Stimulated activated CD4-positive, alpha-beta T cell treated with anti-CD3 and anti-CD28 coated beads, Interleukin-12 subunit alpha, Interleukin-12 subunit beta, amount 100 ng/mL, for 24 hours (primary cell): ENCODE measurements at places on chromosomes 7 and 10.

GRCh38 chr7:40733114-40733513 is 598.3 kb downstream of the SUGCT start:
- no peak for DNase-seq

- DNase-seq: no peak
Observed at GRCh38 chr7:111657018-111657417, 94.7 kb upstream of the IMMP2L start.

DNA sequence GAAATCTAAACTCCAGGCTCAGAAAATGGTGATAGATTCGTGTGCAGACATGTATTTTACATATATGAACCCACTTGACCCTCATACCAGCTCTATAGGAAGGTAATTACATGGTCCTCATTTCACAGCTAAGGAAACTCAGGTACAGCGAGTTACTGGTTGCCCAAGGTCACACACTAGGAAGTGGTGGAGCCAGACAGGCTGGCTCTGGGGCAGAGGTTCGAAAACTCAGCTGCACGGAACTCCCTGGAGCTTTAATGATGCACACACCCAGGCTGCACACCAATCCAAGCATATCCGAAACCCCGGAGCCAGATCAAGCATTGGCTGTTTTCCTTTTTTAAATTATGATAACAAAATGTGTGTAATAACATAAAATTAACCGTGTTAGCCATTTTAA is 172.4 kb downstream of the COBL start:
- no peak for DNase-seq

- no peak for DNase-seq
Observed at GRCh38 chr10:22464966-22465629, 119.8 kb downstream of the SPAG6 start.

GRCh38 chr7:44733708-44734481 is 14.8 kb upstream of the ZMIZ2 start:
- DNase-seq: no peak

DNA sequence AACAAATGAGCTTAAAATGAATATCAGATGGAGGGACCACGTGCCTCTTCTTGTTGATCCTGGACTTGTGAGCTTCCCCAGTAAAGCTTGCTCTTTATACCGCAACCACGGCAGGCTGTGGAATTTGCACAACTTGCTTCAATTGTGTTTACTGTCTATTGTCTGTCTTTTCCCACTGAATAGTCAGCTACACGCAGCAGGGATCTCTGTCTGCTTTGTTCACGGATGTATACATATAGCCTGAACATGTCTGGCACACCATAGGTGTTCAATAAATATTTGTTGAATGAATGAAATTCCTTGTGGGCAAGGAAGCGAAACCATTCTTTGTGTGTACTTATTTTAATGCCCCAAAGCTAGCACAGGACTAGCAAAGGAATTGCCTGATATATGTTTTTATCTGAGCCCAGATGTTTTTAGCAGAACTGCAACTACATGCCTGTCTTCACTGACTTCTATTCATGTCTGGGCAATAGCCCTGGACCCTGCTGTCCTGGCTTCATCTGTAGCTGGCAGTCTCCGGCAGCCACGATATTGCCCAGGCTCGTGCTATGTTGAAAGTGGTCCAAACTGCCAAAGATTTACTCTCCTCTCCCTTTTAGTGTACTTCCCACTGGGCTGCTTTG is 29.9 kb upstream of the IFRD1 start:
- no peak for DNase-seq
